ENCODE measurements at places on chromosomes 4 and X. TPM values are rescaled to one million over a fixed set of nuclear protein-coding genes. Genes with fewer than 3 reads are reported as not detected.

GAGE2A gene
- total RNA-seq: not detected

DNA sequence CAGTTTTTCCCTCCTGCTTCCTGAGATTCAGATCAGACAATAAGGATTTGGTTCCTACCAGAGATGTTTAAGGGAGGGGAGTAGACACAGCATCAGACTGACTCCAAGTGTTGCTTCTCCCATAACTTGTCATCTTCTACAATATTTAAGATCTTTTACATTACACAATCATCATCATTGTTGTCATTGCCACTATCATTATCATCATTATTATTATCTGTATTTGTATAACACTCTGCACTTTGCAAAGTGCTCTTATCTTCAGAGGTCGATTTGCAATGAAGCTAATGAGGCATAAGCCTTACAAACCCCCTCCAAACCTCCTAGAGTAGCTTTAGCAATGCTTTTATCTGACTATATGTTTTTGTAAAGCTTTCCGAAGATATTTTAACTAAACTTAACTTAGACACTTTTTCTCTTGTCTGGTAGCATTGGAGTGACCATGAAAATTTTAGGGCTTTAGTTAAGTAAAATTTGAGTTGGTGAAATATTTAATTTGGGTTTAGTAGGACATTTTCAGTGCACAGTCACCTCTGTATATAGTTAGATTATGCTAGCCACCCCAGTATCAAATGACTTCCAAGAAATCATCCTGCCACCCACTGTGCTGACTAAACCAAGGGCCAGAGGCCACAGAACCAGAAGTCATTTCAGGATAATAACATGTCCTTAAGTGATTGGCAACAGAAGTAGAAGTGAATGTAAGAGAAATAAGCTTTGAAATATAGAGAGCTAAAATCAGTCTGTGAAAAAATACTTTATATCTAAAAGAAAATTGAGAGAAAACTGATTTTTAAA, 124.2 kb upstream of the NRK start:
- no peak for DNase-seq

TBX22 gene
- total RNA-seq: not detected

DNA sequence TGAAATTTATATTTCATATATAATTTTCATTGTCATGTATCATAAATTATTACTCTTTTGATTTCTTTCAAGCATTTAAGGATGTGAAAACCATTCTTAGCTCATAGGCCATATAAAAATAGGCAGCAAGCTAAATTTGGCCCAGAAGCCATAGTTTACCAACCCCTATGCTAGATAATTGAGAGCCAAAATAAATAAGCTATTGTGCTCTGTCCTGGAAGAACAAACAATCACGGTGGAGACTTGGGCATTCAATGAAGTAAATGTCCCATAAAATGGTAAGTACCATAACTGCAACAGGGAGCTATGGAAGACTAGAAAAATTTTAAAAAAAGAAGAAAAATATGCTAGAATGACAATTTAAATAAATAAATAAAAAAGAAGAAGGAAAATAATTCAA, 60.9 kb upstream of the PACRGL start:
- DNase-seq: no peak

DNA sequence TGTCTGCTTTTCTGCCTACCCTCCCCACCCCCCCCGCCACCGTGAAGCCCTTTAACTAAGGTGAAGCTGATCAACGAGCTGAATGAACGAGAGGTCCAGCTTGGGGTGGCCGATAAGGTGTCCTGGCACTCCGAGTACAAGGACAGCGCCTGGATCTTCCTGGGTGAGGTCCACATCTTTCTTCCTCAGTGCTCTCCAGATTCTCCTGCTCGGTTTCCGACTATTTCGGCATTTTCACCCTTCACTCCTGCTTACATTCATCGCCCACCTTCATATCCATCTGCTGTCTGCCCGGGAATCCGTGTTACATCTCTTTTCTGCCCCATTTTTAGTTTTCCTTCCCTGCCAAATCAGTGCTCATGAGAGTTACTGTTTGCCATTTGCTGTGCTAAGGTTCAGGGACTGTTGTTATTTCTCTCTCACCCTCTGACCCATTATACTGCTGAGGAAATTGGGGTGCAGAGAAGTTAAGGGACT, 459 bp downstream of the RBMX2 start:
- DNase-seq: no peak

DKK2 gene
- total RNA-seq: 8.3 TPM

GRCh38 chr4:175514174-175514573, 297.9 kb downstream of the GPM6A start:
- no peak for DNase-seq

CHIC1 gene
- total RNA-seq: 7.6 TPM

DNA sequence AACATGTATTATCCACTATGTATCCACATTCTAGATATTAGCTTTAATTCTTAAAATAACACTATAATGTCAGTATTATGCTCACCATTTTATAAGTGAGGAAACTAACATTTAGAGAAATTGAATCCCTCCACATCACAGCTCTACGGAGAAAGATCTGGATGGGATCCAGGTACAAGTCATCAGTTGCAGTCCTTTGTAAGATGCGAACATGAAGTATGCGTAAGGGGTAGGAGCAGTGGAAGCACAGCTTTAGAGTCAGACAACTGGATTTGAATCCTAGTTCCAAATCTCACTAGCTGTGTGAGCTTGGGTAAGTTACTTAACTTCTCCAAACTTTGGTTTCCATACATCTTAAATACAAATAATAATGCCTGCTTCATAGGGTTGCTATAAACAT, 162.5 kb downstream of the ATP10D start:
- DNase-seq: no peak

- no peak for DNase-seq
Observed at GRCh38 chrX:72052415-72053090, 79.2 kb downstream of the RTL5 start.

- DNase-seq: no peak
Observed at GRCh38 chrX:56762220-56762619, 33.2 kb downstream of the NBDY start.

GRCh38 chr4:32686123-32686522, 1966.0 kb downstream of the PCDH7 start:
- DNase-seq: no peak

GRCh38 chrX:18173494-18174180, 47.0 kb downstream of the BEND2 start:
- DNase-seq: no peak

UGT2B11 gene
- total RNA-seq: not detected
